ENCODE measurements at places on chromosomes 1 and 21. TPM values are rescaled to one million over a fixed set of nuclear protein-coding genes. Genes with fewer than 3 reads are reported as not detected.

Gene C1orf185
- total RNA-seq, result not detected

DNA sequence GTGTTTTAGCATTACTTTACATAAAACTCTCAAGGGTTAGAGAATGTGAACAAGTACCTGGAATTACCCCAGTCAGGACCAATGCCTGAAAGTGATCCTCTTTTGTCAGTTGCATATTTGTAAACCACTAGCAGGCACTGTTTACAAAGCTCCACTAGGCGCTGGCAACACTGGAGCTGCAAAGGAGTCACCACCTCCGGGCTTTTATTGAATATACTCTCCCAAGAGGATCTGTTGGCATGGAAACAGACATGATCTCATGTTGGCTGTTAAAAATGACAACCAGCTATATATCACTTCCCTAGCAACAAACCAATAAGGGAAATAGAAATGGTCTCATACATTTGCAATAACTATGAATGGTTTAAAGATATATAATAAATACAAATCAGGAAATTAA, 116.0 kb downstream of the TTLL7 start:
- no peak for DNase-seq

GRCh38 chr21:14543983-14544382, 2.1 kb downstream of the SAMSN1 start:
- no peak for DNase-seq

GRCh38 chr1:116151739-116152576, 40.8 kb downstream of the MAB21L3 start:
- peak; percentile 69 for DNase-seq

DNA sequence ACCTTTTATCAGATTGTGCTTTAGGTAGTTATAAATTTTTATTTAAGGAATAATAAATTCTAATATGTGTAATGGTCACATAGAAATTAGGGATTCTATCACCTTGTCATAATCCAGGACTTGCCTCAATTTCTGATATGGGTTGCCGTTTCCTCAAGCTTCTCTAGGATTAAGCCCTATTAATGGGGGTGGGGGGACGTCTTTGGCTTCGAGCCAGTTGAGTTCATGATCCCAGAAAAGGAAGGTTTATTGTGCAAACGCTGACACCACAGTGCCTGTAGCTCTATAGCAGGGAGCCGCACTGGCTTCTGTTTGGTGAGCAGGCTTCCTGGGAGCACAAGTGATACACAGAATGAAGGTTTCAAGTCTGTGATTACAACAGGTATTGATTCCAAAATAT, 22.0 kb upstream of the VAMP3 start:
- no peak for DNase-seq

DNA sequence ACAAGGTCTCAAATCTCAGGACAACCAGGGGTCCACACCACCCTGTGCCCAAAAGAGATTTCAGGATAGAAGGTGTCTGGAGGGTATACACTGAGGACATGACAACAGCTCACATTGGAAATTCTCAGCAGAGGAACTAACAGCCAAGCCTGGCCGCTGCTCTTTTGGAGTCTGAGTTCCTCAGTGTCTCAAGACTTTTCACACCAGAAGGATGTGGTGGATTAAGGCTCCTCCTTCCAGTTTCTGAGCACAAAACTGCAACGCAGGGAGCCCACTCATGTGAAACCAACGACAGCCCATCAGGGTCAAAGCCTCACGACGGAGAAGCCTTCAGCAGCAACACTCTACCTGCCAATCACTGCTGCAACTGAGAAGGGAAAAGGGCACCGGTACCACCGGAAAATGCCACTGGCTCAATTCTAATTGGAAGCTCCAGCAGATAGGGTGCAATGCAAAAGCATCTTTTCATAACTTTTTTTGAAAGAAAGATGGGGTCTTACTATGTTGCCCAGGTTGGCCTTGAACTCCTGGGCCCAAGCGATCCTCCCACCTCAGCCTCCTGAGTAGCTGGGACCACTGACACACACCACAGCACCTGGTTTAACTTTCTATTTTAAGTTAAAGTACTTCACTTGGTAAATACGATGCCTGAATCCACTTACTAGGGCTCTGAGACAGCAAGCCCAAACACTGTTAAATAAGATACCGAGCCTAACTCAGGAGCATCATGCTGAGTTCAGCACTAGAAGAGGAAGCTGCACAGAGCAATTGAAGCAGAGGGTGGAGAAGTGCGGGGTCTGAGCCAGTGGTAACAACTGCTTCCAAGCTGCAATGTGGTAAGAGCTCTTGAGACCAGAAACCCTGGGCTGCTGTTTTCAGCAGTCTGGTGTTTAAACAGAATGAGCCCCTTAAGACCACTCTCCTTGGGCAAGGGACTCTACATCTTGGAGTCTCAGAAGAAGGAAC, 7.8 kb downstream of the CAPZB start:
- no peak for DNase-seq

DNA sequence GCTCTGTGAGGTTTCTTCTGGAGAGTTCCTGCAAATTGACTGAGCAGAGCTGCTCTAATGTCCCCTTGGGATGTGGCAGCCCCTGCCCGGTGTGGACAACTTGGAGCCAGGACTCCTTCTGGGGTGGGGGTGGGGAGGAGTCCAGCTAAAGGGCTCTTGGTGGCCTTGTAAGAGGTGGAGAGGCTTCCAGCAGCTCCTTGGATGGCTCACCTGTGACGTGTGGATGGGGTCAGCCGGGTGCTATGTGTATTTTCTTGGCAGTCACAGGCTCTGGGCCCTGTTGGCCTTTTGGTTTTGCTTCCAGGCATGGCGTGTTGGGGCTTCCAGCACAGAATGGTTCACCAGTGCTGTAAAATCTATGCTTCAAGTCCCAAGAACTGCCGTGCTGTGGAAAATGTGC, 38.2 kb downstream of the TRAPPC10 start:
- no peak for DNase-seq

GRCh38 chr21:44872649-44873355, 688 bp downstream of the PTTG1IP start:
- DNase-seq, result no peak

GRCh38 chr1:207876131-207876530, 34.8 kb downstream of the CD34 start:
- no peak for DNase-seq
